Nephron progenitor cell (in vitro differentiated cells): ENCODE measurements at places on chromosomes 7 and 10.

DNA sequence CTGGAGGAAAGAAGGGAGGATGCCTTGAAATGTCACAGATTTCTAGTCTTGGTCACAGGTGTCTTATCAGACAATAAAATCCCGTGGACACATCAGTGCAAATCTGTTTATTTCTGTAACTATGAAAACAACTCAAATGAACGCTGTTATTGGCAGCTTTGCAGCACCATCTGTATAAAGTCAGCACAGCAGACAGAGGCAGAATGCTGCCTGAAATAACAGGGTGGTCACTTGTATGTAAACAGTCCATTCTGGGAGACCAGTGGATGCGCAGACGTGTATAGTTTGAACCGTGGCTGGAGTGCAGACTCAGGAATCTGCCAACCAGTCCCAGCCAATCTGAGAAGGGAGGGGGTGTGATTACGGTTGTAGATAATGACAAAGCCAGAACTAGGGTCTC lies 54.8 kb downstream of the SEC23IP start:
- DNase-seq = no peak

DNA sequence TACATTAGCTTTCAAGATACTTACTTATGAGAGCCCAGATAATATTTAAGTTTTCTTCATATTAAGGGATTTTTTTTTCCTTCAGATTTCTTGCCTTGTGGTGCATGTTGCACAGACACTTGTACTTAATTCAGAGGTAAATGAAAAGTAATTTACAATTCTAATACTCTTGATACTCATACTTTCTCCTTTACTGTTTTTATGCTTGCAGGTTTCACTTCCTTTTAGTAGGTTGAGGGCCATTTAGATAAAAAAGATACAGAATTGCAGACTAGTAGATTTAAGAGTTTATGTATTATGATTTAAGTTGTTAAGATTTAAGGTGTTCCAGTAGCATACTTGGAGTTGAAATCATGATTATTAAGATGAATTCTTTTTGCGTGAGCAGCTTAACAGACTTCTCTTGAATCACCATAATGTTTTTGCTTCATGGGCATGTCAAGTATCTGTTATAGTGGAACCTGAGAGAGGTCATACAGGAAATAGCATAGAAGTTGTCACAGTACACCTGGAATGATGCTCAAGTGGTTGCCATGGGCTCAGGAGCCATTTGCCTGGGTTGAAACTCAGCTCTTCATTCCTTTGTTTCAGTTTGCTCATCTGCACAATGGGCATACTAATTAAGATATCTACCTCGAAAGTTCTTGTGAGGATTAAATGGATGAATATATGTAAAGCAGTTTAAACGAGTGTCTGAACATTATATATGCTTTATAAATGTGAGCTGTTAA lies 174.8 kb upstream of the PRPS1L1 start:
- DNase-seq = no peak

DNA sequence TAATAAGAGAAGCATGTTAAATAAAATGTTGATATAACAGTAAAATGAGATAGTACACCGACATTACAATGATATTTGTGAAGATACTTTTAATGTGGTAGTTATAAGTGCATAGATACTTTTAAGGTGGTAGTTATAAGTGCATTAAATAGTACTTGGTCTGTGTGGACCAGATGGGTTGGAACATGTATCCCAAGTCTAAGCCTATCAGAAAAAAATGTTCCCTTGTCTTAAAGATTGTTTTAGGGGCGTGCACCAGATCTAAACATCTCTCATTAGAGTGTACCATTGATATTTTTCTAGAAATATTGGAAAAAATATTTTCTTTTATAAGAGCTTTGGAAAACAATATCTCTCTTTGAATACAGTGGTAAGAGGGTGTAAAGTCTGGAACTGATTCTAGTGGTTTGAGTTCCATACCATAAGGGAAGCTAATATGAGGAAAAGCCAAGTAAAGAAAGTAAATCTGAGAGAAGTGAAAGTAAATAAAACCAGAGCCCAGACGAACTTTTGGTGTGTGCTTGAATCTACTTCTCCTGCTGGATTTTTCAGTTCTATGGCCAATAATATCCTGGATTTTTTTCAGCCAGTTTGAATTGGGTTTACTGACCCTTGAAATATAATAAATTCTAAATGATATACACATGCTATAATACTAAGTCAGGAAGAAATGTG lies 175.3 kb downstream of the MBL2 start:
- DNase-seq = no peak

DNA sequence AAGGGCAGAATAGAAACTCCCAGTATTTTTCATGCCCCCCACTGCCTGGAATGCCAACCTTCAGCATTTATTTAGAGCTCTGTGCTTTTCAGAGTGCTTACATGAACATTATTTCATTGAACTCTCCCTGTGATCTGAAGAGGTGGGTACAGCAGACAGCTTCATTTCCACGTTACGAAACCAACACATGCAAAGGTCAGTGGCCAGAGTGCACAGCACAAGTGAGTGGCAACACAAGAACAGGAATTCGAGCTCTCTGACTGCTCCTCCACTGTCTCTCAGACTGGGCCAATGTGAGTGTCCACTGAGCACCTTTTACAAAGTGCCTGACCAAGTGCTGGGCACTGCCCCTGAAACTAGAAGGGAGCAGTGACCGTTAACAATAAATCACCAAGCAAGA lies 162.9 kb downstream of the GLI3 start:
- DNase-seq = no peak

DNA sequence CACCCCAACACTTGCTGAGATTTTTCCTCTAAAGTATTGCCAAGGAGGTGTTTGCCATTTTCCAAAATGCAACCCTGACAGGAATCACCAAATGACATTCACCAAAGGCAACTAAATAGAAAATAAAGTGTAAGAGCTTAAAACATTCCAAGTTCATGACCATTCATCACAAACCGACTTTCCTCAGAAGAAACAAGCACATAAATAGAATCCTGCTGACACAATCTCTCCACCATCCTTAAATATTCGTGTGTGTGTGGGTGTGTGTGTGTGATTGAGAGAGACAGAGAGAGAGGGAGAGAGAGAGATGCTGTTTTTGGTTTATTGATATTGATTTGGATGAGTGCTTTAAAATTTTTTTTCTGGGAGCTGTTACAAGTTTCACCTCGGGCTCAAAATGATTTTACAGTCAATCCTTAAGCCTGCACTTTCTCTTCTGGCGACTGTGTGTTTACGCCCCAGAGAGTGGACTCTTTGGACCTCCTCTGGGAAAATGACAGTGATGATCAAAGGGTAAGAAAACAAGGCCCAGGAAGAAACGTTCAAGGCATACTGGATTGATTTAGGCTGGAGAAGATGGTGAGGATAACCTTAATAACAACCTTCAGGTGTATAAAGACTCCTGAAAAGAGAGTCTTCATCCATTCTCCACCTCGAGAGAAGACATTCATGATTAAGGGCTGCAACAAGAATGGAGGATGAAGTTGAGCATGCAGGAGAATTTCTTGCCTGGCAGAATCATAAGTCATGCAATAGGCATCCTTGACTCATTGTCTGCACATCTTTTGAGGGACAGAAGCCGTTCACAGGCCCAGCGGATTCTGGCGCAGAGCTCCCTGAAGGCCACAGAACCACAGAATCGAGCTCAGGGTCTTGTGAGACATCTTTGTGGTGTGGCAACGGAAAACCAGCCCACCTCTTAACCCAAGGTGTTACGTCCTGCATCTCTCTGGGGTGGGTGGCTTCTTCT lies 104.4 kb upstream of the FGFR2 start:
- no peak for DNase-seq

GRCh38 chr7:105149827-105150226 lies 135.8 kb downstream of the KMT2E start:
- no peak for DNase-seq

DNA sequence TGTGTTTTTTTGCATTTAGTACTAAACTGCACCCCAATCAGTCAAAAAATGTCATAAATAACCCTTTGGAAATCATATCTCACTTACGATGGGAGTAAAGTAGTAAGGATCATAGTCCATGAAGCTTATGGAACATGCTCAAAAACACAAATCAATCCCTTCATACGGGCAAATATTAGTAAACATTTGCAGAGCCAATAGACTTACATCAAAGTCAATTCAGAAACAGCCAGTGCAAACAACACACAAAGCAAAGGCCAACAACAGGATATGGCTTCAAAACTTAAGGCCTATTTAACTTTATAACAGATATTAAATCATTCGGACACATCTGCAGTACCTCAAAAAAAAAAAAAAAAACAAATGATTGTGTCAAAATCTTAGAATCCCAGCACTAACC lies 32.1 kb downstream of the SGCE start:
- DNase-seq = no peak

DNA sequence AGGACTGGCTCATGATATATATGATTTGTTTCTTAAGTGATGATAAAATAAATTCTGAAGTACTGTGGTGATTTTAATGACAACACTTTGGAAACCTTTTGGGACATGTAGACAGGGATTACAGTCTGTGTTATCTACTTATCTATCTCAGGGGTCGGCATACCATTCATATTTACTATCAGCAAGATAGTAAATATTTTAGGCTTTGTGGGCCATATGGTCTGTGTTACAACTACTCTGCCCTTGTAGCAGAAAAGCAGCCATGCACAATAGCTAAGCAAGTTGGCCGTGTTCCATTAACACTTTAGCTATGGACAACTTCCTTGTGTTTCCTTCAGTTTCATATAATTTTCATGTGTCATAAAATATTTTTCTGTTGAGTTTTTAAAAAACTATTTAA lies 97.8 kb upstream of the PRPS1L1 start:
- no peak for DNase-seq

DNA sequence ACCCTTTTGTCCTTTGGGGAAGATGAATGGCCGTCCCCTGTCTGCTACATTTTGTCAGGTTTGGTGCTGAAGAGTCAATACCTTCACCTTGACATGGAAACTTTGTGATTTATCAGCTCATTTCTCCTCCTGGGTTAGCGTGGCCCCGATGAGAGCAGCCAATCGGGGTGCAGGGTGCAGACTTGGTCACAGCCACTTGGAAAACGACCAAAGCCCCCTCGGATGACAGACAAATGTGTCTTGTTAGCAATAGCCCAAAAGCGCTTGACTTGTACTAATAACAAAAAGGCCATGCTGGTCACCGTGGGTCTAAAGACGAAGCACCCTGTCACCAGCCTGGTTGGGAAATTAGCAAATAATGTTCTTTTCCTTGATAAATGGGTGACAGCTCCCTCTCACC lies 103.7 kb downstream of the EBF3 start:
- no peak for DNase-seq

DNA sequence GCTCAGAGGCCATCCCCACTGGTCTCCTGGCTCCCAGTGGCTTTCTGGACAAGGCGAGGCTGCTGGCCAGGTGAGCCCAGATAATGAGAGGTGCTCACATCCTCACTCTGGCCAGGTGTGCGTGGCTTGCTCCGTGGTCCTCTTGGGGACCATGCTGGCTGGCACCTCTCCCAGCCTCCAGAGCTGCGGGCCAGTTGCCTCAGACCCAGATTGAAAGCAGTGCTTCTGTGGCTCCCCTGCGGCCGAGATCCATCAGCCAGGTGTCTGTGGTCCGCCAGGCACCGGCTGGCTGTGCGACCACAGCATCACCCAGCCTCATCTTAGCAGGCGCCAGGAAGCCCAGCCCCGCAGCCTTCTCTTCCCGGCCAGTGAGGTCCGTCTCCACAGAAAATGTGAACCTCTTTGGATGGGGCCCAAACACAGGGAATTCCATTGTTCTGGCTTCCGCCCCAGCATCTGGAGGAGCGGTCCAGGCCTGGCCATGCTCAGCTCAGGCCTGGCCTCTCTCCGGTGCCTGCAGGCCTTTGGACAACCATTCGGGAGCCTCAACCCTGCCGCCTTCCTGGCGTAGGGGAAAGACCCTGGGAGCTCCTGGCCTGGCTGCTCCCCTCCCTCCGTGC lies 5.2 kb upstream of the TTYH3 start:
- no peak for DNase-seq

DNA sequence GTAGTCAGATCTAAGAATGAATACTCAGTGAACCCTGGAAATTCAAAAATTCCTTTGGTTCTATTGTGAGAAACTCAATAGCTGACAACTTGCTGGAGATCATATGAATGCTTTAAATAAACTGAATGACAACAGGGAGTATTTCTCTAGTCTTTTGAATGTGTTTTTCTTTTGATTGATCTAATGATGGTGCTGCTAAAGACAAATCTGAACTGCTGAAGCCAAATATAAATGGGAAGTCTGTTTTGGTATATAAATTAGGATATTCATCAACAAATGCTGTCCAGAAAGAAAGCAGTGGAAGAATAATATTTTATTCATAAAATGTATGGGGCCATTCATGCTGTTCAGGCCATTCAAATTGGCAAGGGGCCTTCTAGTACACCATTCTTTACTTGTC lies 79.4 kb downstream of the ITGB1 start:
- DNase-seq = no peak

- no peak for DNase-seq
Observed at GRCh38 chr7:141558544-141559183, 7.5 kb downstream of the AGK start.

DNA sequence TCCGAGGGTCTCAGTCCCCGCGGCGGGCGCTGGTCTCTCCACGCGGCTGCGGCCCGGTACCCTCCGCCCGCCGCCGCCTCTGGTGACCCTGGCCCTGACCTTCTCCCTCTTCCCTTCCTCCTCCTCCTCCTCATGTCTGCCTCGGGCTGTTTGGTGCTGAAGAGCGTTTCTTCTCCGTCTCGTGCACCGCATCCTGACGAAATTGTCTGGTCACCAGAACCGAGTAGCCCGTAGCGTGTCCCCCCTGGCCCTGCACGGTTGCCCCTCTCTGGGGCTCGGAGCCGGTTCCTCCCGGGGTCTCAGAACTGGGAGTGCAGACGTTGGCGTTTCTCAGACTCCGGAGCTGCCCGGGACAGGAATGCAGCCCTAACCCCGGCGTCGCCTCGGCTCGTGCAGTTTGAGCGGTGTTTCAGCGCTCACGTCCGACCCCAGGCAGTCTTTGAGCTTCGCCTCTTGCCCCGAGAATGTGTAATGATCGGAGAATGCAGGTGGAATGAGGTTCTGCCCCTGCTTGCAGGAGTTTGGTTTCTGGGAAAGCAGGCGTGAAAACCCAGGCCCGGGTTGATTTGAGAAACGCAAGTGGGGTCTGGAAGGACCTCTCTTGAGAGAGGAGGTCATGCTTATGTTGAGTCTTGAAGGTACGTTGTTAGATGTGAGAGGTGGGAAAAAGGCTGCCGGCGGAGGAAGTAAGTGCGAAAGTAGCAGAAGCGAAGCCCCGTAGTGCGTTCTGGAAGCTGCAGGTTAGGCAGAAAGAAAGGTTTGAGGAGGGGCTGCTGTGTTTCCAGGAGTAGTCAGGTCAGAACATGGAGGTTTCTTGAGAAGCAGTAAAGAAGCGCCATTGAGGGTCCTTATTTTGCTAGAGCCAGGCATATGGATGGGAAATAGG lies 743 bp downstream of the RBM17 start:
- peak; percentile 59 for DNase-seq

- DNase-seq = no peak
Observed at GRCh38 chr7:29135846-29136245, 10.5 kb downstream of the CPVL start.

GRCh38 chr10:12966067-12966466 lies 35.4 kb downstream of the CCDC3 start:
- no peak for DNase-seq

GRCh38 chr10:11876324-11876723 lies 53.2 kb downstream of the PROSER2 start:
- DNase-seq = no peak

DNA sequence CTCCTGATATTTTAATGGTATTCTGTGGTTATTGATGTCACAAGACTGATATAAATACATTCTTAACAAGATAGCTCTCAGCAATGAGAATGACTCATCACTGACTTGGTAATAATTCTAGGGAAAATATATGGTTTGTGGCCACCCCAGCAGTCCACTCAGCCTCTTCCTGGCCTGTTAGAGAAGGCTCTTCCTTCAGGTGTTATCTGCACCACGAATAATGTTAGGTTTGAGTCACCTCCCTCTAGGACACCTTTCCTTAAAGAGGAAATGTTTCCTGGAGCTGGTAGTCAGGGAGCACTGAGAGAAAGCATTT lies 163.3 kb downstream of the SVIL start:
- no peak for DNase-seq
